MM.1S (cell line): ENCODE measurements at places on chromosomes 4 and X.

DNA sequence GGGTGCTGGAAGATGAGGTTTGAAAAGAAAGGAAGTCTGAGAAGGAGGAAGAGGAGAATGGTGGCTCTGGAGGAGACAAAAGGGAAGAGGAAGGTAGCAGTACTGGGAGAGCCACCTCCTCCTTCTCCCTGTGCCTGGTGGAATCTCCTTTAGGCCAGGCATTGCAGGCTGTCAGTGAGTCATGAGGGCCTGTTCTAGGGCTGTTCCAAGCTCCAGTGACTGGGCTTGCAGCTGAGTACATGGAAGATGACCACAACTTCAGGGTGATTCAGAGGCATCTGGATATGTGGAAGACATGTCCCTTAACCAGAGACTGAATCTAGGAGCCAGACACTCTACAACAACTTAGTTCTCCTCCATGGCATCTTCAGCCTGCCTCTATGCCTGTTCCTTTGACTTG lies 107.8 kb downstream of the EFNB1 start:
- no peak overlapping the region for H3K4me3 ChIP-seq
- H3K27ac ChIP-seq: no peak overlapping the region
- H3K4me1 ChIP-seq: no peaks in the 10 kb centered on the region
- no peak for DNase-seq

DNA sequence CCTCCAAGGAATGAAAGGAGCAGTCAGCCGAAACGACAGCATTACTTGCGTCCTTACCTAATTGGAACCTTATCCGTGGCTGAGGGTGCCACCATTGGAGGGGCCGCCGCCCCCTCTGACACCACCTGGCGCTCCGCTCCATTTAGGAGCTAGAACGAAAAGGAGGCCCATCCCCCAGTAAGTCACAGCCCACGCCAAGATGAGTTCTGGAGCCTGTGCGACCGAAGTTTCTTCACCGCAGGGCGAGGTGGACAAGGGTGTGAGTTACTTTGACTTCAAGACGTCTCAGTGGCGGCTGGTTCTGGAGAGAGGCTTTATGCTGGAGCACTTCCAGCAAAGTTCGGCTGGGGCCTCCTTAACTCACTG lies 729 bp upstream of the IRF2 start:
- no peaks in the 10 kb centered on the region for H3K36me3 ChIP-seq
- peaks cover 21% of the 10 kb centered on the region for H3K4me1 ChIP-seq
- H3K27ac ChIP-seq: peak overlapping the region; percentile 96
- peak; percentile 52 for DNase-seq

DNA sequence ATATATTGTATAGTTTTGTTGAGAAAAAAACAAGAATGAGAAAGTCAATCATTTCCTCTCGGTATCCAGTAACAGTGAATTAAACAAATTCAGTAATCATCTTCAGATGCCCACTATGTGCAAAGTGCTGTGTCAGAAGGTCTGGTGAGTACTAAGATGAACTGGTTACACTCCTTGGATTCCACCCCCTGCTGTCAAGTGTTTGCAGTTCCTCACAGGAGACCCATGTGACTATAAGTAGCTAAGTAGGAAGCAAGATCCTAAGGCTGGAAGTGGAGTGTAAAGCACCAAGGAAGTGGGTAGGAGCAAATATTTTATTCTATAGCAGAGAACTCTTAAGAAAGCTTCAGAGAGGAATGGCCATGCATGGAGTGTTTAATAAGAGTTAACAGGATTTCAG lies 73.6 kb downstream of the SNX25 start:
- no peak for DNase-seq
- H3K4me3 ChIP-seq: no peak overlapping the region
- H3K27ac ChIP-seq: no peak overlapping the region
- H3K27me3 ChIP-seq: no peaks in the 10 kb centered on the region
- H3K36me3 ChIP-seq: no peaks in the 10 kb centered on the region
- 0 out of 2 replicates have a peak, but pooled peaks cover 3% of the 10 kb centered on the region for H3K4me1 ChIP-seq

DNA sequence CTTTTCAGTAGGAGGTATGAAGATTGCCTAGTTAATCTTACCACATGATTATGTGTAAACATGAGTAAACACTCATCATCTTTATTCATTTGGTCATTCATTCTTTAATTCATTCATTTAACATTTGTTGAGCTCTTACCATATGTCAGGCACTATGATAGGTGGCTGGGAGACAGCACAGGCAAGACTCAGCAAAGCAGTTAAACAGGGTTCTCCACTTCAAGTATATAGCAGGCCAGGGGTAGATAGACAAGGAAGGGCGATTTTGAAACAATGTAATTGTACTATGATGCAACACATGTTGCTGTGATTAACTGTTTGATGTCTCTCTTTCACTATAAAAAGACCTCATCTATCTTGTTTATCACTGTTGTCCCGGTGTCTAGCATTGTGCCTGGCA lies 84.3 kb upstream of the GPR101 start:
- no peaks in the 10 kb centered on the region for H3K36me3 ChIP-seq
- H3K27ac ChIP-seq: no peak overlapping the region
- H3K4me3 ChIP-seq: no peak overlapping the region

GRCh38 chrX:72060921-72061490 lies 70.7 kb downstream of the RTL5 start:
- DNase-seq: no peak
- H3K4me1 ChIP-seq: no peaks in the 10 kb centered on the region
- no peak overlapping the region for H3K4me3 ChIP-seq
- no peak overlapping the region for H3K27ac ChIP-seq

GRCh38 chrX:10086676-10087075 lies 70.1 kb upstream of the CLCN4 start:
- H3K27me3 ChIP-seq: no peaks in the 10 kb centered on the region
- no peak overlapping the region for H3K4me3 ChIP-seq
- DNase-seq: no peak
- H3K36me3 ChIP-seq: no peaks in the 10 kb centered on the region
- H3K27ac ChIP-seq: no peak overlapping the region

DNA sequence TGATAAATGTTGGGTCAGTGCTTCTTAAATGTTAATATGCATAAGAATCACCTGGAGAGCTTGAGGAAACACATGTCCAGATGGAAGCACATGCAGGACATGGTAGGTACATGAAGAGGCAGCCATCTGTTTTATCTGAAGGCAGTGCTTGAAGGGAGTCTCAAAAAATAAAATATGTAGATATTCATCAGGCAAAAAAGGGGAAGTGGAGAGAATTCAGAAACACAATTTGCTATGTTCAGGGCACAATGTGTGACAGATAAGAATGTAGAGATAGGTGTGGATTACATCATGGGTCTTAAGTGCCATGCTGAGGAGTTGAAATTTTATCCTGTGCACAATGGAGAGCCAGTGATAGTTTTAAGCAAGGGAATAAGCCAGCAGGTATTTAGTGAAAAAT lies 59.6 kb upstream of the CASK start:
- no peak overlapping the region for H3K4me3 ChIP-seq
- no peaks in the 10 kb centered on the region for H3K36me3 ChIP-seq
- DNase-seq: no peak

- H3K4me3 ChIP-seq: no peak overlapping the region
- no peak overlapping the region for H3K27ac ChIP-seq
- no peaks in the 10 kb centered on the region for H3K36me3 ChIP-seq
- no peak for DNase-seq
Measured at GRCh38 chrX:97479106-97479890, 595.6 kb downstream of the RPA4 start.

- H3K4me1 ChIP-seq: no peaks in the 10 kb centered on the region
- H3K27ac ChIP-seq: no peak overlapping the region
- H3K36me3 ChIP-seq: no peaks in the 10 kb centered on the region
Measured at GRCh38 chr4:114827651-114828050, 229.0 kb downstream of the UGT8 start.

GRCh38 chr4:107818301-107818910 lies 6.3 kb upstream of the SGMS2 start:
- H3K27ac ChIP-seq: peak overlapping the region; percentile 33; the same call in 1 of the 2 replicates
- no peak overlapping the region for H3K4me3 ChIP-seq
- H3K36me3 ChIP-seq: no peaks in the 10 kb centered on the region
- DNase-seq: peak; percentile 42

DNA sequence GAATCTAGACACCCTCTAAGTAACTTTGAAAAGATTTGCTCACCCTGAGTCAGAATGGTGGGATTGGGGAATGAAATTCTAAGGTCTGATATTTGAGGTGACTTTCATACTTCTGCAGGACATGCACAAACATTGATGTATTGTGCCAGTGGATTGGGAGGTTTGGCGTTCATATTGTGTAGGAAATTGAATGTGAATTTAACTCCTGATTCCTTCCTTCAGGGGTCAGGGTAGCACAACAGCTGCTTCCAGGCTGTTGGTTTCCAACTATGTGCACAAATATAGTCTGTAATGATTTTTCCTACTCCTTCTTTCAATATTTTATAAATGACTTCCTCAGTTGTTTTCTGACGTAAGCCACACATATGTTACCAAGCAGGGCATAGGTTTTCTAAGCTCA lies 3.1 kb downstream of the IL1RAPL1 start:
- DNase-seq: no peak
- H3K4me3 ChIP-seq: no peak overlapping the region
- H3K27ac ChIP-seq: no peak overlapping the region
- H3K4me1 ChIP-seq: no peaks in the 10 kb centered on the region
- no peaks in the 10 kb centered on the region for H3K36me3 ChIP-seq
